ENCODE measurements at places on chromosomes 4 and X.

- no peak for DNase-seq
Observed at GRCh38 chr4:170662250-170662649, 572.5 kb upstream of the AADAT start.

DNA sequence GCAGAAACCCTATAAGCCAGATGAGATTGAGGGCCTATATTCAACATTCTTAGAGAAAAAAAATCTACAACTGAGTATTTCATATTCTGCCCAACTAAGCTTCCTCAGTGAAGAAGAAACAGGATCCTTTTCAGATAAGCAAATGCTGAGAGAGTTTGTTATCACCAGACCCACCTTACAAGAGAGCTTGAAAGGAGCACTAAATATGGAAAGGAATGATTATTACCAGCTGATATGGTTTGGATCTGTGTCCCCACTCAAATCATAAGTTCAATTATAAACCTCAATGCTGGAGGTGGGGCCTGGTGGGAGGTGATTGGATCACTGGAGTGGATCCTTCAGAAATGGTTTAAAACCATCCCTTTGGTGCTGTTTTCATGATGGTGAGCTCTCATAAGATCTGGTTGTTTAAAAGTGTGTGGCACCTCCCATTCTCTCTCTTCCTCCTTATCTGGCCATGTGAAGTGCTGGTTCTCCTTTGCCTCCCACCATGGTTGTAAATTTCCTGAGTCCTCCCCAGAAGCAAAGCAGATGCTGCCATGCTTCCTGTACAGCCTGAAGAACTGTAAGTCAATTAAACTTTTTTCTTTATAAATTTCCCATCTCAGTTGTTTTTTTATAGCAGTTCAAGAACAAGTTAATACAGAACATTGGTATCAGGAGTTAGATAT, 144.2 kb downstream of the MSN start:
- DNase-seq, result no peak

DNA sequence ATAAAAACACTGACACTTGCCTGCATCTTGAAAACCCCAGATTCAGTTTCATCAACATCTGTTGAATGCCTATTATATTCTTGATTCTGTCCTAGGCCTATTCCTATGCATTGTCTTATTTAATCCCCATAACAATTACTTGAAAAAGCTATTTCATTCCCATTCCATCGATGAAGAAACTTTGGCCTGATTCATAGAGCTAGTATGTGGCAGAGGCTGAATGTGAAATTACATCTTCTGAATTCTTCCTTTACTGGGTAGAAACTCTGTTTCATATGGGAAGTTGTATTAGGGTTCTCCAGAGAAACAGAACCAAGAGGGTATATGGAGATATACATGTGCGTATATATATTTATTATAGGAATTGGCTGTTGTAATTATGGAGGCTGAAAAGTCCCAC, 35.0 kb upstream of the SLC4A4 start:
- no peak for DNase-seq

- DNase-seq, result peak; percentile 64
Observed at GRCh38 chrX:154486396-154487207, at the start of gene UBL4A. Gene UBL4A (minus strand): TSS chrX:154486615. CDS start chrX:154486584, 31 bp downstream.

DNA sequence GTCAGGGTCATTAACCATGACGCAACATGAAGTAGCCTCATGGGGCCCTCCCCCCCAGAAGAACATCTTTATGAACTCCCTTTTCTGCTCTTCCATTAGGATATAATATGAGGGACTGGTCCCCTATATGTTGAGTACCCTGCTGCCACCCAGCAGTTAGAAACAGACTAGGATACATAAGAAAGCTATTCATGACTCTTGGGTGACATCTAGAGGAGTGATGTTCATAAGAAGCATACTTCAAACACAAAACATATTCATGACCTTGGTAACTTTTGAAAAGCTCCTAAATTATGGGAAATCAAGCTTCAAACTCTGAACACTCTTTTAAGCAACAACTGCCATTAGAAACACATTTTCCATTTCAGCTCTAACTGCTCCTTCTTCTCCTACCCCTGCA, 155.2 kb upstream of the SPIN4 start:
- DNase-seq, result peak; percentile 13

DNA sequence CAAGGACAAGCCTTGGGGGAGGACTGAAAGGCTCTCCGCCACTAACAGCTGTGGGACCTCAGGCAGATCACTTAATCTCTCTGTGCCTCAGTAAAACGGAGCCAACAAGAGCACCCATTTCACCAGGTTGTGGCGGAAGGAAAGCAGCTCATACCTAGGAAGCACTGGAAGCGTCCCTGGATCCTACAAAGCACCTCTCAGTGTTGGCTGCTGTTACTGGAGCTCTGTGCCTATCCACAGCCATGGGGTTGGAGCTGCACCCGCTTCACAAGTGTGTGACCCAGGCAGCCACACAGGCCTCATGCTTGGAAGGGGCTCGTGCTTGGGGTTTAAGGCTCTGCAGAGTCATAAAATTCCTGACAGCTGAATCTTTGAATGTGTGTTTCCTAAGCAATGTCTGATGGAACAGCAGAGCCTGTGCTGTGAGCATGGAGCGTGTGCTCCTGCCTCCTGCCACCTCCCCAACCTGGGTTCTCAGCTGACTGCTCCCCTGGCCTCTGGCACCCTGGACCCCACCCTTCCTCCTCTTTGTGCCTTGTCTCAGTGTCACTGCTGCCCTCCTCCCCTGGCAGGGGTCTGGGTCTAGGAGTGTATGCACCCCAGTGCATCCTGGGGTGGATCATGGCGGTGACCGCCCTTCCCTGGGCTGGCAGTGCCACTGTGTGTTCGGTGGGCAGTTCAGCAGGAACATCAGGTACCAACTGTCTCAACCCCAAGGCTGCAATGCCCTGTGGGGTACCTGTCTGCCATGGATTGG, 14.4 kb upstream of the MAN2B2 start:
- DNase-seq, result no peak

- DNase-seq, result no peak
Observed at GRCh38 chr4:81460834-81461233, 10.9 kb downstream of the RASGEF1B start.

- no peak for DNase-seq
Observed at GRCh38 chrX:126985981-126986380, 166.5 kb downstream of the PRR32 start.

- no peak for DNase-seq
Observed at GRCh38 chr4:121510341-121510874, 129.6 kb upstream of the QRFPR start.

DNA sequence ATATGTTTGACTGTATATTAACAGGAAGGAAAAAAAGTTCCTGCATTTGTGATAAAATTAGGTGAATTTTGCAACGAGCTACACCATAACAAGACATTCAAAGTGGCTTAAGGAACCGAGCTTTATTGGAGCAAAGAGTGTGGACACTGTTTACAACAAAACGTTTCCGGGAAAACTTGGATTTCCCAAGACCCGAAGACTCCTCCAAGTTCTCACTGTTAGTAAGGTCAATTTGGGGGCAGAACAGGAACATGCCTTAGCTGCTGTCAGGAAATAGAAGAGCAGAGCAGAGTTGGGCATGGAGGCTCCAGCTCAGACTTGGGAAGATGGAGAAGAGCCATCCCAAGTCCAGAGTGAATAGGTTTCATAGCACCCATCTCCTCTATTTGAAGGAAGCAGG, 16.5 kb downstream of the ADH6 start:
- no peak for DNase-seq

GRCh38 chr4:80419946-80420345, 84.4 kb downstream of the CFAP299 start:
- no peak for DNase-seq

DNA sequence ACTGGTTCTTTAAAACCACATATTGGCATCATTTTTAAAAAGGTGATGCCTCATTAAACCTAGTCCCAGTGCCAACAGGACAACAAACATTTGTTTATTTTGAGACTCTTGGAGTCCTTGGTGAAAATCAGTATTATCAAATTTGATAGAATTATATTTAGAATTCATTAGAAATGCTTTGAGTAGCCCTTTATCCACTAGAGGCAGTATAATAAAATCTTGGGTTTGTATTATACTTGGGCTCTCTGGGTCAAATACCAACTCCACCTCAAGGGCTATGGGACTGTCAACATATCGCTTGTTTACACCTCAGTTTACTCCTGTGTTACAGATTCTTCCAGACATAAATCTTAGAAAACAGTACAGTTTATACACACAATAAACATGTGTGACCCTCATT, 335.7 kb upstream of the FSTL5 start:
- no peak for DNase-seq

DNA sequence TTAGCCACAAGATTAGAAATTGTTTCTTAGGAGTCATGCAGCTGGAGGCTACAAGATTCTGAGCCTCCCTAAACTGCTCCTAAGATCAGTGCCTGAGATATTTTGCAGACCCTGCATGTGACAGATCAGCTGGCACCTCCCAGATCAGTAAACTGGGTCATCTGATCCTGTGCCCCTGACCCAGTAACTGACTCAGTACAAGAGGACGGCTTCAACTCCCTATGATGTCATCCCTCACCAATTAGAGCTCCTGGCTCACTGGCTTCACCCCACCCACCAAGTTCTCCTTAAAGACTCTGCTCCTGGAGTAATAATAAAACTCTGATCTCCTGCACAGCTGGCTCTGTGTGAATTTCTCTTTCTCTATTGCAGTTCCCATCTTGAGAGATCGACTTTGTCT, 45.4 kb upstream of the PNPLA4 start:
- DNase-seq, result no peak

DNA sequence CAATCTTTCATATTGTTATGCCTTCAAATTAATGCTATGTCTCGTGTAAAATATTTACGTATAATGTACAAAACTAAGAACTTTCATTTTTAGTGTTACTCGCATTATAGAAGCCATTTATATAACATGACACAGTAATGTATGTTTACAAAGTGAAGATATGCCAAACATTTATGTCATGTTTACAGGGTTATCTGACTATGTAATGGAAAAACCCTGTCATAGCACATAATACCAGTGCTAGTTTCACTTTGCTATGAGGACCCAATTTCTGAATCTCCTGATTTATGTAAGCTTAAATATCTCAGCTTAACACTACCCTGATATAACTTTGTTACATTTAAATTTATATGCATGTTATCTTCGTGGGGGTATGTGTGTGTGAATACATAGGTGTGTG, 233.1 kb downstream of the FAT4 start:
- no peak for DNase-seq

DNA sequence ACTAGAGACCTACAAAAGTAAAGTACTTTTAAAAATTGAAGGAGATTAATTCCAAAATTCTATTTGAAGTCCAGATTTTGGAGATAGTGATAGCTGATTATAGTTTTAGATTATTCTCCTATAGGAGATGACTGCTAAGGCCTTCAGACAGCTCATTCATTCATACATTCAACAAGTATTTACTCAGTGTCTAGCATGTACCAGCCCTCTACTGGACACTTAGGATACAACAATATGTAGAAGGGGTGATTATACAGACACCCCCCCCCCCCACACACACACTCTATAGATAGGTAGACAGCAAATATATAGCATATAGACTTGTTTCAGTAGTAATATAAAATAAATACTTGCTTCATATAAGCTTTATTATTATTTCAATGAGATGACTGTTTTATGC, 60.4 kb upstream of the TAF9B start:
- DNase-seq, result peak; percentile 38

GRCh38 chr4:123466080-123466785, 69.6 kb downstream of the SPRY1 start:
- no peak for DNase-seq

DNA sequence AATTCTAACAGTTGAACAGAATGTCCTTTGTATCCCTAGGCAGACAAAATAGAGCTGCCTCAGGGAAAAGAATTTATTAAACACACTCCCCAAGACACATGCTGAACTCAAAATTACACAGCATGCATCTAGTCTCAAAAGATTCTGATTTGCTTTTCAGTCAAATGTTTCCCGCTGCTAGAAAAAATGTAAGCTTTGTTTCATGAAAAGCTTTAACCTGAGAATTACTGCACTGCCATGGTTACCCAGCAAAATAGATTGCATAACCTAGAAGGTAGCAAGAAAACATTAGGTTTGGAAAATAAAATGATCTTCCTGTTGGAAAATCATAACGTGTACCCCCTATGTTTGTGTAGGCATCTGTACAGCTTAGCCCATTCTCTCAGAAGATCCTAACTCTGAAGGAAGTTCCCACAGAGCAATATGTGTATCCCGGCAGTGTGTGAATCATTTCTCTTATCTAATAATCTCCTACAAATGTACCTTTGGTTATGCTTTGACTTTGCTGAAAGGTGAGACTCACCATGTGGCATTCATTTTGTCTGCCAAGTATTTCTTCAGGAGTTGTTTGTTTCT, 646.9 kb downstream of the STPG2 start:
- DNase-seq, result no peak

DNA sequence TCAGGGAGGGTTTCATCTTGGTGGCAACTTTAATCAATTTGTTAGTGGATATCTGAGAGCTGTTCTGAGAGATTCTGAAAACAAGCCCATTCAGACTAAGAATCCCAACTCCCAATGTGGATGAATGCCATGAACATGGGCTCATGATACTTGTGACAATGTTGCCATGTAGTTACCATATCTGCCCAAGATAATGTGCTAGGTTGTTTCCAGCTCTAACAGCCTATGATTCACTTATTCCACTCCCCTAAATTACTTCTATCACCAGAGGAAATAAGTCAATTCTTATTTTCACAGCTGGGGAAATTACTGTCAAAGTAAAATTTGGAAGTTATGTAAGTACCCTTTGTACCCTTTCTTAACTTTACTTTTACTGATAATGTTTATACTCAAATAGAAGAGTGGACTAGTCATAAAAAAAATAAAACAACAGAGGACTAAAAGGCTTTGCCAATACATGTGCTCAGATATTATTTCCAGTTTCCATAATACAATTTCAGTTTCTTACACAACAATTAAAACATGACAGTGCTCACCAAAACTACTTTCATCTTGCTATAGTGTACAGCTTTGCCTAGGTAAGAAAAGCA, 1101.7 kb upstream of the INTU start:
- no peak for DNase-seq

- DNase-seq, result no peak
Observed at GRCh38 chr4:138449938-138450337, 207.8 kb upstream of the SLC7A11 start.

- no peak for DNase-seq
Observed at GRCh38 chr4:186132577-186133242, 28.2 kb downstream of the FAM149A start.

DNA sequence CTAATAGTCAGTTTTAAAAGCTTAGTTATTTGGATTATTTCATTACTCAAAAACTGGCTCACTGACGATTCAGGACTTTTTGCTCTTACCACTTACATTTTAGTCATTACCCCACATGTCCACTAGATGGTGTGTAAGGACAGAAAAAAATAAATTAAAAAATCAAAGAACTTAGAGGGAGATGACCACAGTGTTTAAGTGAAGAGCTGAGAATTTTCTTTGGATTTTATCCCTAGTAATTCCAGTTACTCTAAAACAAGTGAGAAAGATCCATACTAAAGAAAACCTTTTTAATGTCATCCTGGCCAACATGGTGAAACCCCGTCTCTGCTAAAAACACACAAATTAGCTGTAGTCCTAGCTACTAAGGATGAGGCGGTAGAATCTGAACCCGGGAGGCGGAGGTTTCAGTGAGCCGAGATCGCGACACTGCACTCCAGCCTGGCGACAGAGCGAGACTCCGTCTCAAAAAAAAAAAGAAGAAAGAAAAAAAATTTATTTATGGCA, 26.4 kb upstream of the TMPRSS11B start:
- DNase-seq, result peak; percentile 59

- DNase-seq, result no peak
Observed at GRCh38 chrX:135951291-135951690, 22.5 kb downstream of the MMGT1 start.
